Activated CD4-positive, alpha-beta T cell treated with anti-CD3 and anti-CD28 coated beads, Interleukin-2, amount 10 ng/mL, durations not matched to agents 7 days and 5 days (primary cell): ENCODE measurements at places on chromosomes 3 and 15.

DNA sequence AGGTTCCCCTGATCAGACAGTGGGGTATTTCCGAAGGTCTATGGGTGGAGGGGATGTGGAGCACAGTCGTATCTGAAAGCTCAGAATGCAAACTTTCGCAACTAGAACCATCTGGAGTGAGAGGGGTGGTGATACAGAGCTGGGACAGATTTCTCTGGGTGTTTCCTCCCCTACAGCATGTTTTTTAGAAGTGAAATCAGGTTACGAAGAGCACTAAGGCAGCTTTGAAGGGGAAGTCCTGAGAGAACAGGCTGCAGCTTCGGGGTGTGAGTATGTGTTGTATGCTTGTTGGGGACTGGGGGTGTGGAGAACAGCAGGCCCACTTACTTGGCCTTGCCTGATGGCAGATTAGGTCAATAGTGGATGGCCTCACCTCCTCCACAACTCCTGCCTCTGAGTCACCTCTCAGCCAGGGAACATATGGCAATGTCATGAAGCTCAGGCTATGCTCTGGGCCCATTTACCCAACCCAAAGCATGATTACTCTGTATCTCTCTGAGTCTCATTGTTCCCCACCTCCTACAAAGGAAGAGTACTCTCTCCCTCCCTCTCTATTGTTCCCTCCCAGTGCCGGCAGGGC lies 107.2 kb upstream of the RASGRP1 start:
- H3K36me3 ChIP-seq: peaks cover 26% of the 10 kb centered on the region
- H3K27ac ChIP-seq: peak overlapping the region; percentile 95
- peaks cover 79% of the 10 kb centered on the region for H3K4me1 ChIP-seq
- H3K4me3 ChIP-seq: peak overlapping the region; percentile 28
- peak; percentile 53 for DNase-seq

- peaks cover 3% of the 10 kb centered on the region for H3K36me3 ChIP-seq
- H3K4me1 ChIP-seq: no peaks in the 10 kb centered on the region
These were observed 101.2 kb downstream of the VGLL4 start for GRCh38 chr3:11542551-11542950.

- peaks cover 88% of the 10 kb centered on the region for H3K4me1 ChIP-seq
- H3K36me3 ChIP-seq: peaks cover 25% of the 10 kb centered on the region
- H3K27ac ChIP-seq: peak overlapping the region; percentile 76
- peak; percentile 28 for DNase-seq
These were observed 81.5 kb downstream of the SMAD3 start for GRCh38 chr15:67146875-67147381.

GRCh38 chr3:52792961-52793695 lies 1.5 kb upstream of the ITIH3 start:
- no peak overlapping the region for H3K4me3 ChIP-seq
- no peaks in the 10 kb centered on the region for H3K36me3 ChIP-seq
- no peaks in the 10 kb centered on the region for H3K27me3 ChIP-seq
- no peak overlapping the region for H3K27ac ChIP-seq
- no peaks in the 10 kb centered on the region for H3K4me1 ChIP-seq

- no peak overlapping the region for H3K4me3 ChIP-seq
- no peaks in the 10 kb centered on the region for H3K4me1 ChIP-seq
- DNase-seq: no peak
- H3K36me3 ChIP-seq: peaks cover 5% of the 10 kb centered on the region
- no peak overlapping the region for H3K27ac ChIP-seq
These were observed 10.6 kb downstream of the POPDC2 start for GRCh38 chr3:119649761-119650160.

- H3K36me3 ChIP-seq: peaks cover 5% of the 10 kb centered on the region
- H3K27ac ChIP-seq: peak overlapping the region; percentile 10
- H3K4me3 ChIP-seq: no peak overlapping the region
These were observed 270.0 kb downstream of the UACA start for GRCh38 chr15:70493376-70493775.

GRCh38 chr15:88745065-88745464 lies 58.2 kb upstream of the ACAN start:
- no peak for DNase-seq
- peaks cover 25% of the 10 kb centered on the region for H3K27me3 ChIP-seq
- no peak overlapping the region for H3K27ac ChIP-seq
- H3K4me1 ChIP-seq: no peaks in the 10 kb centered on the region

GRCh38 chr15:31489281-31489680 lies 162.6 kb downstream of the KLF13 start:
- no peak overlapping the region for H3K27ac ChIP-seq
- no peaks in the 10 kb centered on the region for H3K27me3 ChIP-seq
- peaks cover 60% of the 10 kb centered on the region for H3K4me1 ChIP-seq
- no peak overlapping the region for H3K4me3 ChIP-seq
- peaks cover 13% of the 10 kb centered on the region for H3K36me3 ChIP-seq
- no peak for DNase-seq

GRCh38 chr15:95734422-95735316 lies 595.8 kb upstream of the NR2F2 start:
- peaks cover 5% of the 10 kb centered on the region for H3K27me3 ChIP-seq
- H3K4me3 ChIP-seq: no peak overlapping the region
- H3K4me1 ChIP-seq: peaks cover 13% of the 10 kb centered on the region
- DNase-seq: no peak

- no peak overlapping the region for H3K27ac ChIP-seq
- no peaks in the 10 kb centered on the region for H3K36me3 ChIP-seq
- H3K4me3 ChIP-seq: no peak overlapping the region
- H3K4me1 ChIP-seq: no peaks in the 10 kb centered on the region
- H3K27me3 ChIP-seq: no peaks in the 10 kb centered on the region
These were observed 86.9 kb upstream of the SLC25A26 start for GRCh38 chr3:66133853-66134445.

- no peak overlapping the region for H3K4me3 ChIP-seq
- DNase-seq: no peak
- H3K36me3 ChIP-seq: peaks cover 2% of the 10 kb centered on the region
- peaks cover 8% of the 10 kb centered on the region for H3K4me1 ChIP-seq
These were observed 70.1 kb downstream of the CD200 start for GRCh38 chr3:112403103-112403502.

- no peak overlapping the region for H3K4me3 ChIP-seq
- H3K36me3 ChIP-seq: no peaks in the 10 kb centered on the region
- no peak for DNase-seq
- no peaks in the 10 kb centered on the region for H3K27me3 ChIP-seq
- H3K4me1 ChIP-seq: peaks cover 2% of the 10 kb centered on the region
- H3K27ac ChIP-seq: no peak overlapping the region
These were observed 34.5 kb downstream of the RETNLB start for GRCh38 chr3:108722724-108723123.

- no peak overlapping the region for H3K27ac ChIP-seq
- no peak for DNase-seq
- H3K36me3 ChIP-seq: no peaks in the 10 kb centered on the region
- no peaks in the 10 kb centered on the region for H3K4me1 ChIP-seq
- no peak overlapping the region for H3K4me3 ChIP-seq
- no peaks in the 10 kb centered on the region for H3K27me3 ChIP-seq
These were observed 217.1 kb downstream of the GBE1 start for GRCh38 chr3:81544385-81544784.

DNA sequence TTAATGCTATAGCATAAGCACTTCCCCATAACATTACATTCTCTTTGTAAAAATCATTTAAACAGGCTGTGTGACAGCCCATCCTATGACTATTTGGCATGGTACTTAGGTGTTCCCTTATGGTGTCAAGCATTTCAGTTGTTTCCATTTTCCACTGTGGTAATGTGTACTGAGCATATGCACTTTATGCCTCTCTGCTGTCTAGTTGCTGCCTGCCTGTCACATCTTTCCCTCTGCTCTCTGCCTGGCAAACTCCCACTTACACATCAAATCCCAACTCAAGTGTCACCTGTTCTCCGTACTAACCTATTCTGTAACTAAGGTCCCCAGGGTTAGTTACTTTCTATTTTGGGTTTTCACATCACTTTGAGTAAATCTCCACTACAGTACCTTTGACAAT lies 84.4 kb upstream of the STRIT1 start:
- H3K36me3 ChIP-seq: no peaks in the 10 kb centered on the region
- no peak overlapping the region for H3K4me3 ChIP-seq
- no peaks in the 10 kb centered on the region for H3K27me3 ChIP-seq
- no peak for DNase-seq
- no peaks in the 10 kb centered on the region for H3K4me1 ChIP-seq

- no peaks in the 10 kb centered on the region for H3K36me3 ChIP-seq
- H3K27me3 ChIP-seq: peaks cover 3% of the 10 kb centered on the region
- H3K27ac ChIP-seq: no peak overlapping the region
- peaks cover 8% of the 10 kb centered on the region for H3K4me1 ChIP-seq
- DNase-seq: no peak
These were observed 227.6 kb downstream of the ADAMTS9 start for GRCh38 chr3:64460141-64460730.

DNA sequence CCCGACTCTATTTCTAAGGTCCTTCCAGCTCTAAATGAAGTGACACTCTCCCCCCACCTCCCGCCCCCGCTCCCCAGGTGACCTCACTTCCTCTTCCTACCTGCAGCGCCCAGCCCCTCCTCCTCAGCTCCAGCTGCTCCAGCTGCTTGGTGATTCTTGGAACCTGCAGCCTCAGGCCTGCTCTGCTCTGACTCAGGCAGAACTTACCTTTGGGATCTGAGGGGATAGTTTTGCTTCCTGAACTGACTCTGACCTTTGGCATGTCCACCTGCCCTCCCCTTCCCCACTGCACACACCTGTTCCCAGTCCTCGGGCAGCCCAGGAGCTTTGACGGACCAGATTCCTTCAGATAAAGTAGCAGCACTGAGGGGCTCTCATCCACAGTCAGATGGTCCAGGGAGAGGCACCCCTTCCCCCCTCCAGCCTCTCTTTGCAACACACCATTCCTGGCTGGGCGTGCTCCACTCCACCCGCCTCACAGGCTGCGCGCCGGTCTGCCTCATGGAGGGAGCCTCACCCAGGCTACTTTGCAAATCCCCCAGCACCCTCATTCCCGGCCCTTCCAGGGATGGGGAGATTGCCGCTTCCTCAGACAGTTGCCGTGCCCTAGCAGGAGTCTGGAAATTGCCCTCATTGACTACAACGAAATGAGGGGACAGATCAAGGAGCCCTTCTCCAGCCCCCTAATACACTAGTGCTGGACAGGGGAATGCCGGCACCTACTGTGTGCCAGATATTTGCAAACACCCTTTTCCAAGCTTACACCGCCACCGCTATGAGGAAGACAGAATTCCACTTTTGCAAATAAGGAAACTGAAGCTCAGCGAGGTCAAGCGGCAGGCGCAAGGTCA lies 692 bp upstream of the C15orf39 start:
- H3K4me1 ChIP-seq: peaks cover 67% of the 10 kb centered on the region
- peak overlapping the region; percentile 87 for H3K27ac ChIP-seq
- peak overlapping the region; percentile 87 for H3K4me3 ChIP-seq
- H3K36me3 ChIP-seq: peaks cover 8% of the 10 kb centered on the region
- DNase-seq: peak; percentile 50
- no peaks in the 10 kb centered on the region for H3K27me3 ChIP-seq

DNA sequence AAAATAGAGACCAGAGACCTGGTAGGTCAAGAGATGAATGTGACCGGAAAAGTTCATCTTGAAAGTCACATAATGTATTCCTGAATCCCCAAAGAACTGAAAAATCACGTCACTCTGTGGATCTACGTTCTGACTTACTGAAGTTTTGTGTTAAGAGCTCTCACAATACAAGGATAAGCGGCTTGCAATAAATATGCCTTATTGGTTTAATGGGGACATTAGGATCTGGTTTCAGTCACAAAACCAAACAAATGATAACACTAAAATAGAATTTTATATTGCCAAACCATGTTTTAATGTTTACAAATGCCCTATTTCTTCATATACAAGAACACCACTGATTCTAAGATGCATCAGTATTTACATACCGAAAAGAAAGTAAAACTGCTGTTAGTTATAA lies 164.2 kb downstream of the FMN1 start:
- no peak overlapping the region for H3K27ac ChIP-seq
- no peaks in the 10 kb centered on the region for H3K4me1 ChIP-seq
- H3K36me3 ChIP-seq: no peaks in the 10 kb centered on the region
- H3K27me3 ChIP-seq: no peaks in the 10 kb centered on the region
- no peak overlapping the region for H3K4me3 ChIP-seq
- no peak for DNase-seq

GRCh38 chr3:120652896-120653545 lies 29.0 kb downstream of the HGD start:
- no peak overlapping the region for H3K4me3 ChIP-seq
- no peak overlapping the region for H3K27ac ChIP-seq
- H3K36me3 ChIP-seq: no peaks in the 10 kb centered on the region
- no peaks in the 10 kb centered on the region for H3K4me1 ChIP-seq

DNA sequence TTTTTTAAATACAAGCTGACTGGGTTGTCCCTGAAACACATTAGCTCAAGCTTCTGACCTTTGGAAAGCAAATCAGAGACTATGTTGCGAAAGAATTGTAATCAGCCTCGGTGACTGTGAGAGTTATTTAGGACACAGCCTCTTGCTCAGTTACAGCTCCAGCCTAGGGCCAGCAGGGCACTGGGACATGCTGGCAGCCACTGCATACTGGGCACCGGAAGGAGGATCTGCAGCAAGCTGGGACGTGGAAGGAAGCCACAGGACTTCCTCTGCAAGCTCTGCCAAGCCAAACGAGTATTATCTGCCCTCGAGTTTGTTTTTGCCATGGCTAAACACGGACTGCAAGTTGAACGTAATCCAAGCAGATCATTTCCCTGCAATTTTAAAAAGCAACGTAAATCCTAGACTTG lies 24.4 kb upstream of the COPG1 start:
- DNase-seq: peak; percentile 22
- peaks cover 49% of the 10 kb centered on the region for H3K4me1 ChIP-seq
- no peaks in the 10 kb centered on the region for H3K36me3 ChIP-seq
- peak overlapping the region; percentile 86 for H3K27ac ChIP-seq

GRCh38 chr3:170751899-170752293 lies 118.1 kb downstream of the RPL22L1 start:
- peaks cover 35% of the 10 kb centered on the region for H3K27me3 ChIP-seq
- no peak overlapping the region for H3K4me3 ChIP-seq
- no peaks in the 10 kb centered on the region for H3K4me1 ChIP-seq
- DNase-seq: no peak

DNA sequence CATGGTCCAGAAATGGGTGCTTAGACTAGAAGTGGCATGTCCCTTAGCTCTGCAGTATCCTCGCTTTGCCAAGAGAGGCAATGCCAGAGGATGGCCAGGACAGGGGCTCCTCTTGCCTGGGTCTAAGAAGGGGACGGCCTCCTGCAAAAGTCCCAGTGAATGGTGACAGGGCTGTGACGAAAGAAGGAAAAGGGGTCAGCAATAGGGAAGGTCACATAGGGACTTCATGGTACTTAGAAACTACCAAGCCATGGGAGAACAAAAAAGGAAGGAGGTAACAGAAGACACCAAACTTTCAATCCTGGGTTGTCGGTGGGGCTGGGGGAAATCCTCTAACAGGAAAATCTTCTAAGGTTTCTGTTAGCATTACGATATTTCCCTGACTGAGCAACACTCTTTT lies 36.2 kb upstream of the ATOSA start:
- no peak overlapping the region for H3K4me3 ChIP-seq
- peaks cover 11% of the 10 kb centered on the region for H3K27me3 ChIP-seq
- DNase-seq: no peak
- no peaks in the 10 kb centered on the region for H3K4me1 ChIP-seq
- H3K36me3 ChIP-seq: no peaks in the 10 kb centered on the region

DNA sequence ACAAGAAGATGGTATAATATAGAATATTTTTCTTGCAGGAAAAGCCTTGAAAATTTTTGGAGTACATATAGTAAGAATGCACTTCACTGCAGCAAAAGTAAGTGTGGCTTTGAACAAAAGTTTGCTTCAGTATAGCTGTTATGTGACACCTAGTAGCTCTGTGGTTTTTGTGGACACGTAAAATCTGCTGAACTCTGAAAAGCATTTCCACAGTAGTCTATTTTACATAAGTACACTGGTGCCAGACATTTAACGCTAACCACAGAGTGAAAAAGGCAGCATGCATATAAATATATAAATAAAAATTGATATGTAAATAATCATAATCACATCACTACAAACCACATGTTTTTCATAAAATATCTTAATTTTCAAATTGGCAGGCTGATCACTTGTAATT lies 39.8 kb downstream of the CGGBP1 start:
- H3K27ac ChIP-seq: peak overlapping the region; percentile 32
- peak; percentile 56 for DNase-seq
- no peak overlapping the region for H3K4me3 ChIP-seq
- H3K4me1 ChIP-seq: peaks cover 17% of the 10 kb centered on the region
- H3K27me3 ChIP-seq: peaks cover 8% of the 10 kb centered on the region
